ENCODE measurements at places on chromosomes 7 and 10. TPM values are rescaled to one million over a fixed set of nuclear protein-coding genes. Genes with fewer than 3 reads are reported as not detected.

Gene NACAD
- total RNA-seq, result 0.72 TPM

Gene TUBAL3
- total RNA-seq, result not detected

Gene TMEM106B
- 73.1 TPM for total RNA-seq

DNA sequence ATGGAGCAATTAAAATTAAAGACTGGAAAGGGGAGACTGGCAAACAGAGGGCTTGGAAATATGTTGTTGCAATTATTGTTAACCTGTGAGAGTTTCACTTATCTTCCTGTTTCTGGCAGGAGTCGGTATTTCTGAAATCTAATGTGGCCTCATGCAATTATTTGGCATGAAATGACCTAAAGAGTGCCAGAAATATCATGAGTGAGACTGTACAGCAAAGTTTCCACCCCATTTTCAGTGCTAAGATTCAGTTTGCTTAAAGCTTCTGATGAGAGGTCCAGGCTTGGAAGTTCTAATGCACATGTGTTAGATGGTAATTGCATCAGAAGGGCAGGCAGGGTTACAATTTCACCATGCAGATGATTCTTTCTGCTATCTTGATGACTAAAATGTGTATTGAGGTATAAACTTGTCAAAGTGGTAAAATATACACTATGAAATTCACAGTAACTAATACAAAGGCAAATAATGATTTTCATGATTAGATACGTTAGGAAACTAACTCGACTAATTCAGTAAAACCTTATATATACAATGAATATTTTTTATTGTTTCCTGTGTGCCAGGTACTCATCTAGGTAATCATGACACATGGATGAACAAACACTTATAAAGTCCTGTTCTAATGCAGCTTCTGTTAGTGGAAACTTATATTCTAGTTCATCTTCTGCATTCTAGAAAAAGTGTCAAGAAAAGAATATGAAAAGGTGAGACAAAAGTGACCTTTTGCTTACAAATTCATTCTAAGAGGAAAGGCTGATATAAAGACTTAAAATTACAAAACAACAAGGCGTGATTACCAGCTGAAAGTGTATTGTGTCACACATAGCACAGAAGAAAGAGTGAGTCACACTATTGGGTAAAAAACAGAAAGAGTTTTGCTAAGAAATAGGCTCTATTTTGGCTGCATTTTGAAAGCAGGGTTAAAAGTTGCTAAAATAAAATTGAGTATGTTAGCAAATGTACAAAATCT is 533.4 kb upstream of the SEMA3D start:
- DNase-seq, result no peak

DNA sequence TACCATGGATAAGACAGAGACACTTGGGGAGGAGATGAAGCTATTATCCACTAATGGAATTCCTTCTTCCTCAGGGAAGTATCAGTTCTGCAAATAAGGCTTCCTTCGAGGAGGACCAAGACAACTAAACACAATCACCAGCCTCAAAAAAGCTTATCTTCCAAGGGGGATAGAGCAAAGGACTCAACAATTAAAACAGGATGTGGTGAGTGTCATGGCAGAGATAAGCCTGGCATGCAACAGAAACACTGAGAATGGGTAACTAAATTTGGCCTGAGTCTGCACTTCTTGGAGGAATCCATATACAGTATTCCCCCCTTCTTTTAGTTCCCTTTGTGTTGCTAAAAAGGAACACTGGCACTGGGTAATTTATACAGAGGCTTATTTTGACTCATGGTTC is 1285.2 kb downstream of the GATA3 start:
- DNase-seq, result no peak

DNA sequence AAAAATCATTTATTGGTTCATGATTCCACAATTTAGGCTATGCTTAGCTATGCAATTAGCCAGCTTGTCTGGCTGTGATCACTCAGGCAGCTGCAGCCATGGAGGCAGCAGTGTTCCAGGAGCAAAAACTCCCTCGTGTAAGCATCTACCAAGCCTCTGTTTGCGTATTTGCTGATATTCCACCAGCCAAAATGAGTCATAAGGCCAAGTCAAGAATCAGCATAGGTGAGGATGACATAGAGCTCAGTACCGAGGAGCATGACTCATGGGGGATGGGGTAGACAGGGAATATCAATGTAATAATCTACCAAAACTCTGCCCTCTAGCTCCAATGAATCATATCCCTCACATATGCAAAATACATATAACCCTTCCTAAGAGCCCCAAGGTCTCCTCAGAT is 63.3 kb downstream of the IMMP2L start:
- peak; percentile 86 for DNase-seq

- no peak for DNase-seq
Measured at GRCh38 chr10:70990681-70991080, 102.3 kb upstream of the PCBD1 start.

DNA sequence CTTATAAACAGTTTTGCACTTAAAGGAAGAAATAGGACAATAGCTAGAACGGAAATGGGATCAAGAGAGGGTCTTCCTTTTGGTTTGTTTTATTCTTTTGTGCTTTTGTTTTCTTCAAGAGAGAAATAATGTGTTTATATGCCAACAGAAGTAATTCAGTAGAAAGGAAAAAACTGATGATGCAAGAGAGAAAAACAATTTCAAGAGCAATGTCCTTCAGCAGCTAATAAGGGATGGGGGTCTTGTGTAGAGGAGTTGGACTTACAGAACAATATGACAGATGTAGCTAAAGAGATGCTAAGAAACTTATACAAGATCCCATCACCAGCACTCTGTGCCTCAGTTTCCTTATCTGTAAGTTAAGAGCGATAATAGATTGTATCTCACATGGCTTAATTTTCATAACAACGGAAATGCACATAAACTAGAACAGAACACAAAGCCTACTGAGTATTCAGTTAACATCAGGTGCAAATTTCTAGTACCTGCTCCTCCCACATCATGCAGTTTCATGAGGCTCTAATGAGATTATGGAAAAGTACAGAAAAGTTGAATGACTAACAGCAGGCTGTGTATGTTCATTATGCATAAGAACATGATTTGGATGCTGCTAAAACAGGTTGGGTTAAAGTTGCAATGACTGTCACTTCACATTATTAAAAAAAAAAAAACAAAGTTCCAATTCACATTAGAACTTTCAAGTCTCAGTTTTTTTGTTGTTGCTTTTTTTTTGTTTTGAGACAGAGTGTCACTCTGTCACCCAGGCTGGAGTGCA is 17.2 kb downstream of the HERPUD2 start:
- no peak for DNase-seq
